ENCODE measurements at places on chromosomes 3 and 15.

DNA sequence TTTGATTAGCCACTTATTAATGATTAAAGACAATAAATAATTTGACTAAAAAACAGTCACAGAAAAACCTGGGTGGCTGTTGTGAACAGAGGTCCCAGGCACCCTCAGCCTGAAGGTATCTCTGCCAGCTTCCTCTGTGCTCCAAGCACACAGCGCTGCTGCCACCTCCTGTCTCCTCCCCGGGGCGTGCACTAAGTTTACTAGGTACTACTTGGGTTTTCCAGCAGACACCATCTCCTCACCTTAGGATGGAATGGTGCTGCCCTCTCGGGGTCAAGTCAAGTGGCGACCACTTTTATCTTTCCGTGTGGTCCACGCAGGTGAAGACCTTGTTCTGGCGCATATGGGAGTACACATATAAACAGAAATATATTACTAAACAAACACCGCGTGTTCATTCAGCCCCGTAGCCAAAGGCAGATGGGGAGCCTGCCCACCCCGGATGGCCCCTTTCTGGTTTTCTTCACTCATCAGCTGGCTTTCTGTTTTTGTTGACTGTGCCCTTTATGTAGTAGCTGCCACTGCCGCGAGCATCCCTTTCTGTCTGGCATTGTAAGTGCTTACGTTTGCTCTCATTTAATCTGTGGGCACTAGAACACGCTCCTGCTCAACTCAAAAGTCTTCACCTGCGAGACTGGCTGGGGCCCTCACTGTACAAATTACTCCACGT is 128.0 kb downstream of the LRIG1 start:
- DNase-seq = no peak

DNA sequence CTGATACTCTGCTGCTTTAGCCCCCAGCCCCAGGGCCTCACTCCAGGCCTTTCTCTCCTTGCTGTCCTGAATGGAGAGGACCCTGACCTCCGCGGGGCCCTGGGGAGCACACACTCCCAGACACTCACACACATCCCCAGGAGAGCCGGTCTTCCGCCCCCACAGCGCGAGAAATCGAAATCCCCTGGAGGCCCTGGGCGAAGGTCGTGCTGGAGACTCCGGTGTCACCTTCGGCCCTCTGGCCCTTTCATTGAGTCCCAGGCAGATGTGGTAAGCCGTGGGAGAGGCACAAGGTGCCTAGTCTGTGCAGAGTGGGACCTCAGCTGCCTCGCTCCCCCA is 848 bp upstream of the GOLGA8B start:
- DNase-seq = no peak

DNA sequence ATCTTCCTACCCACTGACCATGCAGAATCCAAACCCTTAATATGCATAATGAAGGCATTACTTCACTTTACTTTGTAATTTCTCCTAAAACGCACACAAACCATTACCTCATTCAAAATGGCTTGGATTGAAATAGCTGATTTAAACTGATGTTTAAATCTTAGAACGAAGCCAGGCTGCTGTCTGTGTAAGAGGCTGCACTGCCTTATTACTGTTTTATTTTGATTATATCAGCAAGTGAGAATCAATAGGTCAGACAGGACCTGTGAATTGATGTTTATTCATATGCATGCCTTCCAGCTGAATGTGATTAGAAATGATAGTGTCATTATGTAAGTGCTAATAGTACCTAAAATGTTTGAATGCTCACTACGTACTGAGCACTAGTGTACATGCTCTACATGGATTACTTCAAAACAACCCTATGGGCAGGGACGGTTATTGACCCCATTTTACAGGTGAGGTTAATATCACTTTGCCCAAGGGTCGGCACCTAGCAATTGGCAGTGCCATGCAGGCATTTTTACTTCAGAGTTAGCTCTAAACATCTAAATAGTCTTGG is 314.2 kb upstream of the CBLB start:
- DNase-seq = no peak

DNA sequence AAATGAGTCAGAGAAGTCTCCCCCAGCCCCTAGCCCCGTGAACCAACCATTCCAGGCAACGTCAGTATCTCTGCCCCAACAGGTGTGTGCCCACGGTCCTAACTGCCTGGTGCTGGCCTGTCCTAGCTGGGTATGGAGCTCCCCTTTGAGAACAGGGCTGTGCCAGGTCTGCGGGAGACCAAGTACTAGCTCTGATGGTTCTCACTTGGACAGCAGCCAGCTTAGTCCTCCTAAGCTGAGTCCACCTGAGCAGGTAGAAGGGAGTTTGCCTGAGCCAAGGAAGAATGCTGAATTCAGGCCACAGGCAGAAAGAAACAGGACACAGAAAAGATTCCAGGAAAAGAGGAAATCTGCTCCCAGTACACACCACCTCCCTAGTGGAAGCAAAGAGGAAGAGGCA is 33.1 kb upstream of the PARL start:
- no peak for DNase-seq

- peak; percentile 64 for DNase-seq
Measured at GRCh38 chr3:39291903-39292329, 12.1 kb upstream of the CX3CR1 start.

- DNase-seq = peak; percentile 11
Measured at GRCh38 chr3:128322030-128323022, 144.4 kb downstream of the DNAJB8 start.

GRCh38 chr3:158768881-158769543 is 32.8 kb upstream of the MFSD1 start:
- DNase-seq = no peak

- no peak for DNase-seq
Measured at GRCh38 chr3:18344306-18345014, 80.7 kb downstream of the SATB1 start.

- DNase-seq = no peak
Measured at GRCh38 chr3:186283096-186283495, 78.9 kb downstream of the DGKG start.

DNA sequence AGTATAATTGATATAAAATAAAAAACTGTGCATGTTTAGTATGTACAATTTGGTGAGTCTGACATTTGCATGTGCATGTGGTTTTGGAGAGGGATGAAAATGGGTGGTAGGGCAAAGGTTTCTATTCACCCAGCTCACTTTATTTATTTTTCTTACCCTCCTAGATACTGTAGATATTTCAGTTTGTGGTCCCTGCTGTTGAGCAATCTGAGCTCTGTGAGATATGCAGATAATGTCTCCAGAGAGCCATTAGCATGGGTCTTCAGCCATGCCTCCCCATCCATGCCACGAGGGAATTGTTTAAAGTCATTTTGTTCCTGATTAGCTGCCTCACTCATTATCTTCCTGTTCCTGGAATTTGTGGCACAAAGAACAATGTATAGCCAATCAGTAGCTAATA is 44.4 kb upstream of the B3GALNT1 start:
- DNase-seq = no peak

GRCh38 chr15:83404121-83404520 is 43.0 kb upstream of the SH3GL3 start:
- DNase-seq = no peak

DNA sequence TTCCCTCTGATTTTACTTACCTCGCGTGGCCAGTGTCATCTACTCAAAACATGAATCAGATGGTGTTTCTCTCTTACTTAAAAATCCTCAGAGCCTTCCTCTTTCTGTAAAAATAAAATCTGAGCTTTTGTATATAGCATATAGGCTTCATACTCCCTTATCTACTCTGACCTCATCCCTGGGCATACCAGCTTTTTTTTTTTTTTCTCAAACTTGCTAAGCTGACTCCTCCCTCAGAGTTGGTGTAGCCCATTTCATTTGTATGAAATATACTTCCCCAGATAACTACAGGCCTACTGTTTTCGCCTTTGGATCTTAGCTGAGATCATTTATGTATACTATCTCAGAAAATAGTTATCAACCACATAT is 648.9 kb upstream of the ALCAM start:
- DNase-seq = no peak

GRCh38 chr3:17322106-17322793 is 420.2 kb downstream of the TBC1D5 start:
- peak; percentile 58 for DNase-seq

DNA sequence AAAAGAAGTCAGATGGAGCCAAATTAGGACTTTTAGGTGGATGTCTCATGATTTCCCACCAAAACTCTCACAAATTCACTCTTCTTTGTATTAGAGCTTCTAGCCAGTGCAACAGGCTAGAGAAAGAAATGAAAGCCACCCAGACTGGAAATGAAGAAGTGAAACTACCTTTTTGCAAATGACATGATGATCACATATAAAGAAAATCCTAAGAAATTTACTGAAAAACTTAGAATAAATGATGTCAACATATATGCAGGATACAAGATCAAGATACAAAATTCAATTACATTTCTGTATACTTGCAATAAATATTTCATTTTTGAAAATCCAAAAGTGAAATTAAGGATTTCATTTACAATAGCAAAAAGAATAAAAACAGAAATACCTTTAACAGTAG is 110.8 kb downstream of the LRIG1 start:
- peak; percentile 23 for DNase-seq

GRCh38 chr3:20040548-20041196 is 426 bp downstream of the KAT2B start:
- DNase-seq = peak; percentile 78

- no peak for DNase-seq
Measured at GRCh38 chr3:106715286-106715685, 662.0 kb upstream of the CCDC54 start.

Data from MM.1S (cell line).